NCI-H2171 (cell line): ENCODE measurements at places on chromosomes 16 and 17.
A peak's percentile ranks its signal among the peaks of the same experiment; 100 is the strongest.

DNA sequence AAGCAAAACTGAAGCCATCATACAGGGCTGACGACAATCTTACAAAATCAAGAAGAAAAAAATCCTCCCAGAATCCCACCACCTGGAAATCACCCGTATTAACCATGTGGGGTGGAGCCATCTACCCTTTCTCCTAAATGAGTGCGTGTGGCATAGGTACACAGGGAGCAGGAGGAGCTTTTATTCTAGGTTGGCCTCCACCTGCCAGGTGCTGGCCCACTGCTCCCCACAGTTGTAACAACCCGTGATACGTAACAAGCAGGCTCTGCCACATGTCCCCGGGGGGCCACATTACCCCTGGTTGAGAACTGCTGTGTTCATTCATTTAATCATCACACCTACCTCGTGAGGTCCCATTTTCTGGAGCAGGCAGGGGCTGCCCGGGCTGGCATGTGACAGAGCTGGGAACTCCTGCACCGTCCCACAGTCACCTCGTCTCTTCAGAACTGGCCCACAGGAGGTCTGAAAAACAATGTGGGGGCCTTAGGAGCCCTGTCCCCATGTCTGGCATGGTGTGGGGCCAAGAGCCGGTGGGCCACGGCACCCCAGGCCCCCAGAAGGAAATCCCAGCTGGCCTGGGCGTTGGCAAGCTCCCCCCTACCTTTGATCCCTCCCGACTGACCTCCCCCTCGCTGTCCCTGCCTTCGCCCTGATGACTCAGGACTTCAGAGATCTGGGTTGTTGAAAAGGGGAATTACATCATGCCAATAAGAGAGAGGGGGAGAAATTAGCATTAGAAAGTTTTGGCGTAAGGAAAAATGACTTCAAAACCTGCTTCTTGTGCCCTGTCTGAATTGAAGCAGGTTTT is 12.9 kb downstream of the CMIP start:
- DNase-seq, result no peak

DNA sequence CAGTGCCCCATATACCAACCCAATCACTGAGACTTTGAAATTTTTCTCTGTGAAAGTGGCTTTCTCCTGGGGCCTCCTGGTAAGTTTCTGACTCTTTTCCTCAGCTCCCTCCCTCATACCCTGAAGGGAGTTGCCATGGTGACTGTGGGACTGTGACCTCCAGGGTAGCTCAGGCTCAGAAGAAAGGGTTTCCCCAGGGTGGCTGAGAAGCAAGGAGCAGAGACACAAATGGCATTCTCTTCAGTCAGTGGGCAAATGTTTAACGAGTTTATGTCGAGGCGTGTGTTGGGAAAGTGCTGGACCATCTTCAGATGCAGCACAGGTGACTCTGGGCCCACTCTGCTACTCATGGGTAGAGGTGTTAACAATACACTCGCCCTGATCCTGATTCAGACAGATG is 46.8 kb downstream of the MRPS23 start:
- no peak for DNase-seq

DNA sequence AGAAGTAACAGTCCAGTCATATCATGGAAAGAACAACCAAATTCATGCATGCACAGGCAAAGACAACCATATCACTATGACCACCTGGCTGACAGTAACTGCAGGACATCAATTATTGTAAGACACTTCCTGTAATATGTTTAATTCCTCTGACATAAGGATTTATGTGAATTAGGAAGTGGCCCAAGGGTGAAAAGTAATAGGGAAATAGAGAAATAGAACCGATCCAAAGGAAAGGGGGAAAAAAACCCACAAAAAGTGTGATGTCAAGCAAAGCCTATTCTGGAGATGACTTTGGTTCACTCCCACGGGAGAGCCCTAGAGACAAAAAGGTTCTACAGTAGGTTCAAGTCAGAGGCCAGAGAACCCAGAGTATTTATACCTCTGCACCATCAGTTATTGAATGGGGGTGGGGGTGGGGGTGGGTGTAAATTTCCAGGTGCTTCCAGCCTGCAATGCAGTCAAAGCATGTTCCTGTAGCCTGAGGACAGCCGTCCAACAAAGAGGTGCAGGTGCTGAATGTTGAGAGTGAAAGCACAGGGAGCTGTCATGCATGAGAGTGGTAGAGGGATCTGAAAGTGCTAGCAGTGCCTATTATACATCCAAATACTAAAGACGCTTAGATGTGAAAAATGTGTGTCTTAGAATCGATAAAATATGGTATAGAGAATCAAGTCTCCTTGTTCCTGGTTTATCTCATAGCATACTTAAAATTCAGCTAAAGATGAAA is 95.6 kb upstream of the HLF start:
- DNase-seq, result no peak

DNA sequence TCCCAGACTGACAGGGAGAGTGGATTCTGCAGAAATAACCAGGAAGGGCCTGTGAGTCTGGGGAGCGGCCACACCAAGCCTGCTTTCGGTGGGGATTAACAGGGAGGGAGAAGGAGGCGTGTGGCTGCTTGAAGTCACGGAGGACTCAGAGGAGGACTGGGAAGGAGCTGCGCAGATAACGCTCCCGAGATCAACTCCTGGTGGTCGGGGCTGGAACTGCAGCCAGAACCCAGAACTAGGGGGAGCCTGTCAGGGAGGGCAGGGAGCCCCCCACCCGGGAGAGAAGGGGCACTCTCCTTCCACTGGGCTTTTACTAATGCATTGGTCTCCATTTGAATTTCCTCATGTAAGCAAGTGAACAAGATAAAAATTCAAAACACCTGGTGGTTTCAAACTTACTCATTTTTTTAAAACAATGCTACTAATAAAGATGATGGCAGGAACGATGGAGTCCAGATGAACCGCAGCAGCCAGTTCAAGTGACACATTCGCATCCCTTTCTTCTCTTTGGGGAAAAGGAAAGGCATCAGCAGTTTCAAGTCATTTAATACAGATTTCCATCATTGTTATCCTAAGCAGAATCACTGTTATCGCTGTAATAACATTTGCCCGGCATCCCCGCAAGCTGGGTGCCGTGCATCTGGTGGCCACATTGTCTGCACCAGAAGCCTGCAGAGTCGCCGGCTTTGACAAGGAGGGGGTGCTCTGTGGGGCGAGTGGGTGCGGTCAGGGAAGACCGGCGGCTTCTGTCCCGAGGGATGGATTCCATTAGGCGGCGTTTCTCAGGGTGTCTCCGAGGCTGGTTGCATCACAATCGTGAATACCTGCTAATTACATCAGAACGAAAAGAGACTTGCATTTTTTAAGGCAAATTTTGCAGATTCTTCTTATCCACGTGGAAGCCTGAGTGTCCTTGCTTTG is 183.0 kb downstream of the FOXL1 start:
- DNase-seq, result peak; percentile 27

DNA sequence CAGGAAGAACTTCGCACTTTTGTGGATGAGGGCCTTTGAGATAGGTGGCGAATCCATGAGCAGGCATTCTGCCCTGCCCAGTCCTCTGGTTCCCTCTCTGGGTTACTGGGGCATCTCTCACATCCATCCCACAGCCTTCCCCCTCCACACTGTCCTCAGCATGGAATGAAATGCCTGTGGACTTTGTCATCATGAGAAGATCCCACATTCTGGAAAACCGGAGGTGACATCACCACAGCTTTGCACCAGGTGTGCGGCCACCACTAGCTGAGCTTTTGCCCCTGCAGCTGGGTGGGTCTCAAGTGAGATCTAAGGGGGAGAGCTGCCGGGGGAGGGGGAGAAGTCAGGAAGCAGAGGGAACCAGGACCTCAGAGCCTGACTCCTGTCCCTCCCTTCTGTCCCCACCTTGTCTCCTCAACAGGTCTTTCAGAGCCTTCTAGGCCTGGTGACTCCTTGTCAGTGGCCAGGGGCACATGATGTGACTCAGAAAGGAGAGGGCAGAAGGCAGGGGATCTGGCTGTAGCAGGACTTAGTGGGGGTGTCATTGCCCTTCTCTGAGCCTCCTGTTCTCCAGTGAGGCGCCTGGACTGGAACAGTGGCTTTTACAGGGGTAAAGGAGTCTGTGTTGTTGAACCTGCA is 40.0 kb upstream of the DLX4 start:
- DNase-seq, result no peak

GRCh38 chr17:44655983-44656710 is at the start of gene MEIOC:
Gene MEIOC (plus strand): TSS chr17:44656468. CDS start chr17:44656614, 146 bp downstream.
- peak; percentile 78 for DNase-seq

- DNase-seq, result no peak
These were observed 341.5 kb downstream of the SNX29 start for GRCh38 chr16:12317856-12318537.

GRCh38 chr16:47970291-47970931 is 185.4 kb downstream of the ABCC12 start:
- DNase-seq, result no peak

DNA sequence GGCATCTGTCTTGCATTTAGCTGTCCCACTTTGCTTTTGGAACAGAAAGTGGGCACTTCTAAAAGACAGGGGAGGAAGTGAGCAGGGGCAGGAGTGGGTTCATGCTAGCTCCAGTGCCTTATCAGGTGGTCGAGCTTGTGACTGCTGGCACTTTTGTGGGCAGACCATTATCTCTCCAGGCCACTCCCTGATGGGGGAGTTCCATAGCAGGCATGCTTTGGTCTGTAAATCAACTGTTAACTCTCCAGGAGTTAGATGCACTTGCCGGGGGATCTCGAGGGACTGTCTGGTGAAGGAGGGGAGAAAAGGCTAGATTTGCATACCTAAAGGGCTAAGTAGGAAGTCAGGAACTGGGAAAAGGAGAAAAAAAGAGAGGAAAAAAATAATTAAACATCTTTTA is 9.3 kb upstream of the CARD14 start:
- DNase-seq, result no peak

GRCh38 chr17:37103231-37103630 is 154.5 kb downstream of the AATF start:
- no peak for DNase-seq

DNA sequence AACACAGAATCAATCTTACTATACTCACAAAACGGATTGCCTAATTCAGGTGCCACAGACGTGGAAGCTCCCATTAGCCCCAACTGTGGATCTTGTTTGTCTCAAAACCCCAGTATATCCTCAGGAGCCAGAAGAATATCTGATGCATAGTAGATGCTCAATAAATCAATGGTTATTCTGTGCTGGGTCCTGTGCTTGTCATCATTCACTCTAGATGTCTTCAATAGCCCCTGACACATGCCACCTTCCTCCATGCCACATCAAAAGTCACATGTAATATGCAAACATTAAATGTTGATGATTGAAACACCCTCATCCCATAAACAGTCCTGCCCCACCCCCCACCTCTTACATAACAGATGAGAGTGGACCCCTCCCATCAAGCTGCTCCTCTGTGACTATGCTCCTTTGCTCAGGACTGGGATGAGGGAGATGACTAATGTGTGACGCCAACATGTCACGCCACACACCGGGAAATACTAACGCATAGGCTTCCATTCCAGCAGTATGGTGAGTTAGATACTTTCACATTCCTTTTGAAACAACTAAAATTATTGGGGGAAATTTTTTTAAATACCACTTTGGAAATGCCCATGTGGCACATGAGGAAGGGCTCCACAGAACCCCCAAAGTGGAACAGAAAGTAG is 267.6 kb upstream of the SDK2 start:
- DNase-seq, result no peak

DNA sequence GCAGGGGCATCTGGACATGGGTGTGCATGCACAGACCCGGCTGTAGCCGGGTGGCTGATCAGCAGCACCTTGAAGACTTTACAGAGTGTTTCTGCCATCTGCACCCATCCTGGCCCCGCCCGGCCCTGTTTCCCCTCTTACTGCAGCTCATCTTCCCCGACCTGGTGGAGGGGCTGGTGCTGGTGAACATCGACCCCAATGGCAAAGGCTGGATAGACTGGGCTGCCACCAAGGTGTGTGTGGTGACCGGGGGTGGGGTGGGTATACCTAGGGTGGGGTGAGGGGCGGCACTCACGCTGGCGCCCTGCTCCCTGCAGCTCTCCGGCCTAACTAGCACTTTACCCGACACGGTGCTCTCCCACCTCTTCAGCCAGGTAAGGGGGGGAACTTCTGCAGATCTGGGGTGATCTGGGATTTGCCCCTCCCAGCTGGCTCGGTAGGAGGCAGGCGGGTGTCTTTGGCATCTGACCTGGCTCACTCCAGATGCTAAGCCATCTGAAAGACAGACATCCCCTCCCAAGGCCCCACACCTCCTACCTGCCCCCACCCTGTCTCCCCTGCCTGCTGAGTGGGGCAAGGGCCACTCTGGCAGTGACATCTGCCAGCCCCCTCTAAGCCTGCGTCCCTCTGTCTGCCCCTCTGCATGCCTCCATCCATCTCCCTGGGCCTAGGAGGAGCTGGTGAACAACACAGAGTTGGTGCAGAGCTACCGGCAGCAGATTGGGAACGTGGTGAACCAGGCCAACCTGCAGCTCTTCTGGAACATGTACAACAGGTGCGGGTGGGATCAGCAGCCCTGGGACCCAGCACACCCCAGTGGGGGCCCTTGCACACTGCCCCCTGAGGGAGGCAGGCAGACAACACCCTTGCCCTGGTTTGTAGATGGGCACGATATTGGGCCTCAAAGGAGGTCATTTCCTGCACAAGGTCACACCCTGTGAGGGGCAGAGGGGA is 6.6 kb downstream of the NDRG4 start:
- peak; percentile 49 for DNase-seq

DNA sequence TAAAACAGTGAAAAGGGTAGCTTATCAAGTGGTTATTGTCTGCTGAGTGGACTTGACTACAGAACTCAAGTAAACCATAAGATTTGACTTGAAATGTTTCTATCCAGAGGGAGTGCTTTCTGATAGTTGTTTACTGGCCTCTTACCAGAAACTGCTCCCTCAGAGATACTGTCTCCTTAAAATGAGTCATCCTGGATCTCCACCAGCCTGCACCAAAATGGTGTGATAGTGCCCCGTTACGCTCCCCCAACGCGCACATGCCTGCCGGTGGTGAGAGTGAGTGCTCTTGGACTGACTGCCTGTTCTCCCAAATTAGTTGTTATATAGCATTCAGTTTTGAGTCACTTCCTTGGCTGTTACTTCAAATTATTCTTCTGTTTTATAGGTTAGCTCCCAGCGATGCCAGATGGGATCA is 22.9 kb downstream of the PRCD start:
- DNase-seq, result no peak

DNA sequence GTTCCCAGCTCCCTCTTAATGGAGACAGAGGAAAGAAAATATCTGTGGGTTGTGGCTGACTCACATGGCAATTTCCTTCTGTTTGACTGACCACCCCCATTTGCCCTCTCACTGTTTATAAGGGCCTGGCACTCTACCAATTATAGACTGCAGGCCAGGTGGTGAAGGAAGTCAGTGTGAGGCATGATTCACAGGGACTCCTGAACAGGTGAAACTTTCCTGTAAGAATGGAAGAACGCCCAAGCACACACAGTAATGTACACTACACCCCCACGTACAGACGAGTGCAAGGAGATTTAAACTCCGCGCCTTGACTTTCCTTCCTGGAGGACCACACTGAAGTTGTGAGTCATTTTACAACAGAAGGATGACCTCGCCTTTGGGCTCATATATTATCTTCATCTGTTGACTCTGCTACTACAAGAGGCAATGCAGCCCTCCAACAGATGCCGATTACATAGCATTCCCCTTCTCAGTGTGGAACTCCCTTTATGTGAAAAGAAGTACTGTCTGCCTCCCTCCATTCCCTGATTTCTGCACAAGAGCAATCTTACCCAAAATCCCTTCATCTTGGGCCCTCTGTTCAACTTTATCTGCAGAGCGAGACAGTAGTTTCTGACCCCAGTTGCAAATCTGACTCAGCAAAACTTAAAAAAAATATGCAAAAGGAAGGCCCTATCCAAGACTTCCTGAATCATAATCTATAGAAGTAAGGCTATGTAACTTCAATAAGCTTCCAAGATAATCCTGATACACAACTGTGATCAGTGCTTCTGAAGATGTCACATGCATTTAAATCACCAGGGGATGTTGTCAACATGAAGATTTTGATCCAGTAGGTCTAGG is 163.6 kb downstream of the SHISA6 start:
- no peak for DNase-seq

GRCh38 chr16:90081606-90081970 is 4.5 kb upstream of the PRDM7 start:
- DNase-seq, result no peak
